ENCODE measurements at places on chromosomes 3 and 15.

- DNase-seq = no peak
Observed at GRCh38 chr3:33438284-33438668, 1.9 kb downstream of the UBP1 start.

DNA sequence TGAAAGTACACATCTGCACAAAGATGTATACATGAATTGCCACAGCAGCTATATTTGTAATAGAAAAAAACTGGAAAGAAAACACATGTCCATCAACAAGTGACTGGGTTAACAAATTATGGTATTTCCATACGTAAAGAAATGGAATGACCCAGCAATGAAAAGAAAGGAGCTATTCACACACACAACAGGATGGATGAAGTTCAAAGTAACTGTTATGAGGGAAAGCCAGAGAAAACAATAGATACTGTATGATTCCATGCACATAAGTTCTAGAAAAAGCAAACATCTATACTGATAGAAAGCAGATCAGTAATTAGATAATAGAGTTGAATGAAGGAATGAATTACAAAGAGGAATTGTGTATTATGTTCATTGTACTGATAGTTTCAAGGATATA is 152.0 kb downstream of the SCAPER start:
- DNase-seq = no peak

DNA sequence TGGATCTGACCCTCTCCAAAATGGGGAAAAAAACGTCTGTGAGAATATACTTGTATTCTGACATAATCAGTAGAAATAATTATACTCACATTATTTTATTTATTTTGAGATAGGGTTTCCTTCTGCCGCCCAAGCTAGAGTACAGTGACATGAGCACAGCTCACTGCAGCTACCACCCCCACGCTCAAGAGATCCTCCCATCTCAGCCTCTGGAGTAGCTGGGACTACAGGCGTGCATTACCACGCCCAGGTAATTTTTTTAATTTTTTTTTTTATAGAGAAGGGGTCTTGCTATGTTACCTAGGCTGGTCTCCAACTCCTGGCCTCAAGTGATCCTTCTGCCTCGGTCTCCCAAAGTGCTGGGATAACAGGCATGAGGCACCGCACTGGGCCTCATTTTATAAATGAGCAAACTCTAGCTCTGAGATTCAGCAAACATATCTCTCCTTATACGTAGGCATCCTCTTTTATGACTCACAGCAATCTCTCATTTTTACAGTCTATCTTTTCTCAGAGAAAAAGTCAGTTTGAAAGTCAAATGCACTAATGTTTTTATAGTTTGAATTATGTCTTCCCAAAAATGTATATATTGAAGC is 989 bp upstream of the VGLL3 start:
- DNase-seq = peak; percentile 79

DNA sequence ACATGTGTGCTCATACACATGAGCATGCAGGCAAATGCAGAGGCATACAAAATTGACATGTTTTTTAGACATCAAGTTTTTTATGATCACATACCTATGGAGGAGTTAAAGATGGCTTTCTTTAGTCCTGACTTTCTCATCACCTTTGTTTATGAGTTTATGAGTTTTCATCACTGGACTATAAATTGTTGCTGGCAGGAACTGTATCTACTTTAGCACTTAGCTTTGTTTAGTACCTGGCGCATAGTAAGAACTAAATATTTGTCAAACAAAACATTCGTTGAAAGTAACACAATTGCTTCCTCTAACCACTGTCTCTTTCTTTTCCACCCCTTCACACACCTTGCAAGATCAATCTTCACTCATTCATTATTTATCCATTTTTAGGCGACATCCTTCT is 182.6 kb downstream of the SUCNR1 start:
- DNase-seq = no peak

- DNase-seq = no peak
Observed at GRCh38 chr3:14803981-14804834, 14.6 kb upstream of the FGD5 start.

- no peak for DNase-seq
Observed at GRCh38 chr3:119323723-119324085, 29.5 kb downstream of the ARHGAP31 start.

DNA sequence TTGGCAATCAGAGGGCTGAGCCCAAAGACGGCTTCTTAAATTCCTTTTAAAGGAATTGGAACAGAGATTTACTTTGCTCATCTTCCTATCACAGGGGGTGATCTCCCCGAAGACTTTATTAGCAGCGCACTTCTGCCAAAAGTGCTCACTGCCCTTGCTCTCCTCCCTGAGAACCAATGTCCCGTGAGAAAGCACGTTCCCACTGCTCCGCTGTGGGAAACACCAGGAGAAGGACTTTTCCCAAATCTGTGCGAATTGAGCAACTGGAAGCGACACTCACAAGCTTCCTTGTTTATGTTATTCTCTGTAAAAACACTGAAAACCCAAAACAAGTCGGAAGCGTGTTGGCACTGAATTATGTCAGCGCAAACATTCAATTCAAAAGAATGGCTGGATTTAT is 670.8 kb upstream of the NR2F2 start:
- DNase-seq = no peak

DNA sequence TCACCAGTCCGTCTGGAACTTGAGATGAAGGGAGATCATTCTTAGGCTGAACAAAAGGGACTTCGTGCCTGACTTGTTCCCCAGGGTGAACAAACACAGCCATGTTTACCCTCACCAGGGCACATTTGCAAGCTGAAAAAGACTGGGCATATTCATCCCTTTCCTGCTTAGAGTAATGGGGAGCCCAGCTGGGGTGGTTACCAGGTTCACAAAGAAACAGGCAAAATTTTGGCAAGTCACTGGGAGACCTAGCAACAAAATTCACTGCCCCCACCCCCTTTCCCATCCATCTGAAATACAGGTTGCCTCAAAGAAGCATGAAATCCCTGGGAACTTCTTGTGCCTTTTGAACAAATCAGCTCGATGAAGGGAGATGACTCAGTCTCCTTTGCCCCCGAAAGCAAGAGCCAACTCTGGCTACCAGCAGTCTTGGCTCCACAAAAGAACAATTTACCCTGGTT is 775.0 kb downstream of the SQOR start:
- DNase-seq = no peak

GRCh38 chr3:186783058-186783730 is at the start of gene EIF4A2:
Gene EIF4A2 (plus strand): TSS chr3:186783577. CDS start chr3:186783611, 34 bp downstream.
- DNase-seq = peak; percentile 82

DNA sequence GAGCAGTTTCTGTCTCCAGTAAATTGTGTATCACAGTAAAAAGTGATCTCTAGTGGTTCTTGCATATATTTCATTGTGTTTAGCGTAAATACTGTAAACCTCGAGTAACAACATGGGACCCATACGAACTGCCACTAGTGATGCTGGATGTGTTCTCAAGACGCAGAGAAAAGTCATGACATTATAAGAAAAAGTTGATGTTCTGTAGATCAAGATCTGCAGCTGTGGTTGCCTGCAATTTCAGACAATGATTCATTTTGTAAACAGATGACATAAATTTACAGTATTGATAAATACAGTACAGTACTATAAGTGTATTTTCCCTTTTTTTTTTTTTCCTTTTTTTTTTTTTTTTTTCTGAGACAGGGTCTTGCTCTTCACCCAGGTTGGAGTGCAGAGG is 100.1 kb downstream of the DPH6 start:
- no peak for DNase-seq

DNA sequence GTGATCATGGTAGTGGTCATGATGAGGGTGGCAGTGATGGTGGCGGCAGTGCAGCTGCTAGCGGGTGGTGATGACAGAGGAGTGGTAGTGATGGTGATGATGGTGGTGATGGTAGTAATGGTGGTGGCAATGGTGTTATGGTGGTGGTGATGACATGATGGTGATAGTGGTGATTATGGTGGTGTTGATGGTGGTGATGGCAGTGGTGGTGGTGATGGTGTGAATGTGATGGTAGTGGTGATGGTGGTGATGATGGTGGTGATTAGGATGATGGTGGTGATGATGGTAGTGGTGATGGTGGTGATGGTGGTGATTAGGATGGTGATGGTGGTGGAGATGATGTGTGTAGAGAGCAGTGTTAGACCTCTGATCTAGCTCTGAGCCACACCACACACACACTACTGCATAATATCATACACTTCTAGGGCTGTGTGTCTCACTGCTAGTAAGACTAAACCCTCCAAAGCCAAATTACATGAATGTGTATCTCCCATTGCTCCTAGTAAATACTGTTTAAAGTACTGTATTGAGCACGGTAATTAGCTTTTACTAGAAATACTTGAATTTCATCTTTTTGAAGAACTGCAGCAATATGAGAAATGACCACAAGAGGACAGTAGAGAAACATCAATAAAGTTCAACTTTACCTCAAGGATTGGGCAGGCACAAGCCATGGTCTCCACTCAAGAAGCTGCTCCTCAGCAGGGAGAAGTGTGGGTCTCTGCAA is 28.8 kb downstream of the TMED3 start:
- DNase-seq = peak; percentile 49
